ENCODE measurements at places on chromosomes 11 and 22.

- DNase-seq, result no peak
Measured at GRCh38 chr11:94731880-94732601, 36.1 kb upstream of the AMOTL1 start.

DNA sequence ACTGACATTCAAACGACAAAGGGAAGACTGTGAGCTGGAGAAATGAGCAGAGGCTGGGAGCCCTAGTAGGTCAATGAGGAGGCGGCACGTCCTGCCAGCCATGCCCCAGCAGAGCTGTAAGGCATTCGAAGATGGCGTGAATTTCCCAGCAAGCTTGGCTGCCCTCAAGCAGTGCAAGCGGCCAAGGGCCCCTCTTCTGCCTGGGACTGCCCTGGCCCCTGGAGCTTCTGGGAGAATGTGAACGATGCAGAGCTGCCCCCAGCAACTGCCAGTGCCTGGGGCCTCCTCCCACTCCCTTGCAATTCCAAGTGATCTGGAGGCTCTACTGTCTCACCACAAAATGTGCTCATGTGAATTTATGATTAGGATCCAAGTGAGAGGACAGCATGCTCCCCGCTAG is 4.3 kb downstream of the PPM1F start:
- DNase-seq, result no peak

GRCh38 chr11:15933886-15934625 is 422.3 kb downstream of the SOX6 start:
- DNase-seq, result no peak

- DNase-seq, result no peak
Measured at GRCh38 chr11:74990941-74991340, 2.2 kb downstream of the NEU3 start.

All from activated T-cell treated with anti-CD3 and anti-CD28 coated beads for 4 hours (primary cell).